ENCODE measurements at places on chromosomes 7 and 10.

DNA sequence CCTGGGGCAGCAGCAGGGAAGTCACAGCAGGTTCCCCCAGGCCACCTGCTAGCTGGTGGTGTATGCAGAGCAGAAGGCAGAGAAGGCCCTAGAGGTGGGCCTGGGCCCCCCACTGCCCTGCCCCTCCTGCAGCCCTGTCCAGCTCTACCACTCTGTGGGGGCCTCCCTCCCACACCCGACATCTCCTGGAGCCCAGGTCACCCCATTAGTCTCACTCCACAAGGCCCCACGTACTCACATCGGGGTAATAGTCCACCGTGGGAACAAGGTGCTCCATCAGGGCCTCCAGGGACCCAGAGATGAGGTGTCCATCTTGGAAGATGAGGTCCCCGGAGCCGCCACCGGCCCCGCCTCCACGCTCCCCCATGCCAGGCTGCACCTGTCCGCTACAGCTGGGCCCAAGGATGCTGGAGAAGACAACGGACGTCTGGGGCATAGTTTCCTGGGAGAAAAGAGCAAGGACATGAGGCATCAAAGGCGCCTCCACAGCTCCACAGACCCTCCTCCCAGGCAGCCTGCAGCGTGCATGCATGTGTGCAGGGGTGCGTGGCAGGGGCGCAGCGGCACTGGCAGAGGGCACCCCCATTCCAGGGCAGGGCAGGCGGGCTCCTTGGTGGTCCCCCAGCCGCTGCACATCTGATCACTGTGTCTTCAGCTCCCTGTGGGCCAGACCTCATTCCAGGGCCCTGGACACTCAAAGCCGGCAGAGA lies 61.0 kb downstream of the RASGEF1A start:
- no peak for DNase-seq

DNA sequence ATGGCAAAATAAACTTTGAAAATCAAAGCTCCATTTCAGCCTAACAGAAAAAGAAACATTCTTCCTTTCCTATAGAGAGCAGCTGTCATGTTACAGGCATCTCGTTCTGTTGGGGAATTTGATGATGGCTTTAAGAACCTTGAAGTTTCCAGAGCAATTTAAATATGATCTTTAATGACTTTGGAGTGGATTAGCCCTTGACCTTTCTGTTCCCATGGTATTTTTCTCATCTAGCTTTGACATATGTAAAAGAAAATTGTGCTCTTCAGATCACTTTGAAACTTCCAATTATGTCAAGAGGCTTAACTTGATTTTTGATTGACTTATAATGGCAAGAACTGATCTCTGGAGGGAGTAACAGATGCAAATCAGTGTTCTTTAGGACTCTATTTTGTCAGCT lies 157.6 kb upstream of the SEMA3E start:
- no peak for DNase-seq

GRCh38 chr7:101397770-101398324 lies 35.2 kb downstream of the COL26A1 start:
- no peak for DNase-seq

GRCh38 chr7:51308265-51308664 lies 8.3 kb downstream of the COBL start:
- DNase-seq: no peak

DNA sequence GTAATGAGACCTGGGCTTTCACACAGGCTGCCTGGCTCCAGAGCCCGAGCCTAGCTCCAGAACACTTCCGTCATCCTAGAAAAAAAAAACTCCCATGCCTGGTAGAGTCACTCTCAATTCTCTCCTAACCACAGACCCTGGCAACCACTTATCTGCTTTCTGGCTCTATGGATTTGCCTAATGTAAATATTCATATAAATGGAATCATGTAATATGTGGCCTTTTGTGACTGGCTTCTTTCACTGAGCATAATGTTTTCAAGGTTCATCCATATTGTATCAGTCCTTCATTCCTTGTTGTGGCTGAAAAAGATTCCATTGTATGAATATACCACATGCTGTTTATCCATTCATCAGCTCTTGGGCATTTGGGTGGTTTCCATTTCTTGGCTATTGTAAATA lies 167.7 kb upstream of the MKLN1 start:
- DNase-seq: no peak

GRCh38 chr7:28155019-28155660 lies 25.5 kb downstream of the JAZF1 start:
- DNase-seq: no peak

- DNase-seq: no peak
Observed at GRCh38 chr7:20532890-20533289, 82.6 kb upstream of the ABCB5 start.

- DNase-seq: no peak
Observed at GRCh38 chr7:92297736-92298135, 52.0 kb downstream of the ANKIB1 start.

GRCh38 chr7:117010375-117011133 lies 57.3 kb downstream of the ST7 start:
- DNase-seq: no peak

Measured in effector memory CD4-positive, alpha-beta T cell (primary cell).